BE2C (cell line): ENCODE measurements at places on chromosomes 5 and 9.

DNA sequence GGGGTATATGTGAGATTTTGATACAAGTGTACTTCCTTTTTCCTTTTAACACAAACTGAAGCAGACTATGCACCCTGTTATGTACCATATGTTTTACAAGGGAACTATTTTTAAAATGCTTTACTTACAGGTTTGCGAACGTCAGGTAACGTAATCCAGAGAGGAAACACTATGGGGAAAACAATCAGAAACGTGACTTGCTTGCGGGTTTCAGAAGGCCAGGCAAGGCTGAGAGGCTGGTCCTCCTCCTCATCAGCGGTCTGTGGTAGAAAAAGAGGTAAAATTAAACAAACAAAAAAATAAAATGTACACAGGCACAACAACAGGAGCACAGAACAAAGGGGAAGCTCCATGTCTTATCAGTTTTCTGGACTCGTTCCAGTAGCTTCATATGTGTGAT, 141.2 kb downstream of the ACER2 start:
- DNase-seq, result no peak

GRCh38 chr5:60086583-60086982, 193.1 kb upstream of the PDE4D start:
- DNase-seq, result no peak

- DNase-seq, result no peak
These were observed 11.4 kb downstream of the GOLGA1 start for GRCh38 chr9:124929464-124929863.

GRCh38 chr5:177392765-177393164, 7.7 kb downstream of the PFN3 start:
- no peak for DNase-seq

DNA sequence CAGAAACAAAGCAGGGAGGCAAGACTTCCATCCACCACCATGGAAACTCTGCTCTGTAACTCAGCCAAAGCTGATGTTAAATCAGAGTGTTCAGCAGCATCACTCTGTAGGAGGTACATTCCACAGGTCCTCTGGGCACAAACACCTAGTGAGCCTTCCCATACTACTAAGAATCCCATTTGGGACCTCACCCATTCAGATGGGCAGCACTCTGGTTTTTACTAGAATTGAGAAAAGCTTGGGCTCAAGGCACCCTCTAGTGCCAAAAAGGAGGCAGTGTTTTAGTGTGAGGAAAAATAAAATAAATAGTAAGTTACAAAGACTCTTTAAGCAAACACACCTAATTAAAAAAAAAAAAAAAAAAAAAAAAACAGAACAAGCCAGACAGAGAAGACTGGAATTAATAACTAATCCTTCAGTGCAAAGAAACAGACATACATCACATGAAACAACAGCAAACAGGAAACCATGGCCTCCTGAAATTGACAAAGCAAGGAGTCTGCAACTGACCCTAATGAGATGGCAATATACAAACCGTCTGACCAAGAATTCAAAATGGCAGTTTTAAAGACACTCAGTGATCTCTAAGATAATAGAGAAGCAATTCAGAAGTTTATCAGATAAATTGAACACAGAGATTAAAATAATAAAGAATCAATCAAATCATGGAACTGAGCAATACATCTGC, 159.5 kb downstream of the GNA14 start:
- DNase-seq, result peak; percentile 18

- peak; percentile 53 for DNase-seq
These were observed 246.0 kb upstream of the NUDT12 start for GRCh38 chr5:103808464-103809106.

GRCh38 chr5:169979871-169980270, 424 bp downstream of the INSYN2B start:
- DNase-seq, result no peak

GRCh38 chr5:22651355-22651754, 201.8 kb downstream of the CDH12 start:
- no peak for DNase-seq

- DNase-seq, result no peak
These were observed 89.6 kb downstream of the CCDC171 start for GRCh38 chr9:15642369-15642962.

- DNase-seq, result no peak
These were observed 999.6 kb upstream of the DMAC1 start for GRCh38 chr9:8799206-8799605.
